ENCODE measurements at places on chromosomes 7 and 10.

DNA sequence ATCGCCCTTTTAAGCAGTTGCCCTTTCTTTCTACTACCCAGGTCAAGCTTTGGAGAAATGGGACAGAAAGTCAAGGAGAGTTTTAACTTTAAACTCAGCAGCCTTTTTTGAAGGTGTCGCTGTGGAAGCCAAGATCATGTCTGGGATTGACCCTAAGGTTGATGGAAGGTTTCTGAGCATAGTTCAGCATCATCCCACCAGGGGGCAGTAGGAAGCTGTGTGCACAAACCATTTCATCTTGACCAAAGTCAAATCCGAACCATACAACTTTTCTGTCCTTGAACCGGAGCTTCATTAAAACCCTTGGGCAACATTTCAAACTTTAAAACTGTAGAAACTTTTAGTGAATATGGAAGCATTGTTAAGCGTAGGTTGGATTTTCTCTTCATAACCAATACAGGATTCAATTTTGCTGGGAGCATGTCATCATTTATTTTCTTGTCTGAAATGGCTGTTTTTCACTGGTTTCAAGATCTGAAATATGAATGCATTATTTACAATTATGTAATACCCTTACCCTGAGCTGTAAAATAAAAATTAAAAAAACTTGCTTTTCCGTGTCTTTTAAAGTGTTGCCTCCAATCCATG lies 214.4 kb upstream of the KIAA1217 start:
- DNase-seq, result no peak

DNA sequence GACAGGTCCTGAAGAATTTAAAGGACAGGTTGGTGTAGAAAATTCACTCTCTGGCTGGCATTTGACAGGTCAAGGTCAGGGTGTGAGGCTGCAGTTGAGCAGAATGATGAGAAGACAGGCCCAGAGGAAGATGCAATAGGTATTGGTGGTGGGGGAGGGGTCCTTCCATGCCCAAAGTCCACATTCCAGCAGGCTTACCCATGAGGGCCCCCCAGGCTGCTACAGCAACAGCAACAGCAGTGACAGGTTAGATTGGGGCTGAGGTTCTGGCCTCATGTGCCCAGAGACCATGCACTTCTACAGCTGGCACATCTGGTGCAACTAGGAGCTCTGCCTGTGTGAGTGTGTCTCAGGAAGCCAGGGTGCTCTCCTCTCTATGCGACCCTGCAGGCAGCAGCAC lies 223.5 kb upstream of the GHITM start:
- DNase-seq, result no peak

GRCh38 chr7:26061678-26062603 lies 90.1 kb upstream of the NFE2L3 start:
- DNase-seq, result no peak

GRCh38 chr10:42630537-42631134 lies 7.7 kb downstream of the ZNF33B start:
- DNase-seq, result no peak

Data from putamen (tissue), 1 donor.